ENCODE measurements at places on chromosomes 4 and X. TPM values are rescaled to one million over a fixed set of nuclear protein-coding genes. Genes with fewer than 3 reads are reported as not detected.

REPS2 gene
- total RNA-seq, result 3.3 TPM

DNA sequence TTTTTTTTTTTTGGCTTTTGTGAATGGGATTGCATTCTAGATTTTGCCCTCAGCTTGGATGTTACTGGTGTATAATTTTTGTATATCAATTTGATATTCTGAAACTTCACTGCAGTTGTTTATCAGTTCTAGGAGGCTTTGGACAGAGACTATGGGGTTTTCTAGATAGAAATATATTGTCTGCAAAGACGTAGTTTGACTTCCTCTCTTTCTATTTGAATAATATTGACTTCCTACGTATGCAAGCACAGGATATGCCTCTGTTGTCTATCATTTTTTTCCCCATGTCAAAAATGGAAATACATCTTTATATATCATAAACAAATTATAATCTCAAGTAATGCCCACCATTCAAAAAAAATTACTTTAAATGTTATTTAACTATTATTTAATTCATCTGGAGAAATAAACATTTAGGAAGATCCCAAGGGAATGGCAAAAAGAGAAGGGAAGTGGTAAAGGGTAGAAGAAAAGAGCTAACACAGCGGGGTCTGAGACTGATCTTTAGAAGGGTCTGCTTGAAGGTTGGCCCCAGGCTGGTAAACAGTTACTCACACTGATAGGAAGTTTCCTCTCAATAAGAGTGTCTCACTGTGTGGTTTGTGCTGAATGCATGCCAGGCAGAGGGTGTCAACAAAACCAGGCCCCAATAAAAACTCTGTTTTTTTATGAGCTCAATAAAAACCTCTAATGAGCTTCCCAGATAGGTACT lies 35.7 kb downstream of the ZNF518B start:
- no peak overlapping the region for H3K4me3 ChIP-seq
- H3K36me3 ChIP-seq, result peaks cover 3% of the 10 kb centered on the region
- DNase-seq, result no peak
- peaks cover under 1% of the 10 kb centered on the region for H3K4me1 ChIP-seq

BOD1L1 gene
- total RNA-seq, result 50.8 TPM

ZDHHC9 gene
- 5.0 TPM for total RNA-seq

DNA sequence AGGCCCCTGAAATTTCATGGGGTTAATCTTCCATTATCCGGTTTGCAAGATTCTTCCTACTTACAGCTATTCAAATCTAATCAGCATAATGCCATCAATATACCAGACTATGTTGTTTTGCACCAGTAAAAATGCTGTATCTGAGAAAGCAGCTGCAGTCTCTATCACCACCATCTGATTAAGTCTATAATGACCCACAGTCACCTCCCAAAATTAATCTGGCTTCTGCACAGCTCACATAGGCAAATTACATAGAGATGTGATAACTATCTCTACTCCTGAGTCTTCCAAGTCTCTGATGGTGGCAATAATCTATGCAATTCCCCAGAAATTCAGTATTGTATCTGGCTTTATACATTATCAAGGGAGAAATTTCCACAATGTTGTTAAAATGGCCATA lies 113.2 kb downstream of the STPG2 start:
- DNase-seq, result no peak
- no peaks in the 10 kb centered on the region for H3K4me1 ChIP-seq
- no peak overlapping the region for H3K4me3 ChIP-seq
- no peaks in the 10 kb centered on the region for H3K36me3 ChIP-seq
- no peaks in the 10 kb centered on the region for H3K27me3 ChIP-seq

PPARGC1A gene
- not detected for total RNA-seq

Data from T-helper 17 cell (primary cell).